ENCODE measurements at places on chromosomes 16 and 17. TPM values are rescaled to one million over a fixed set of nuclear protein-coding genes. Genes with fewer than 3 reads are reported as not detected.

DNA sequence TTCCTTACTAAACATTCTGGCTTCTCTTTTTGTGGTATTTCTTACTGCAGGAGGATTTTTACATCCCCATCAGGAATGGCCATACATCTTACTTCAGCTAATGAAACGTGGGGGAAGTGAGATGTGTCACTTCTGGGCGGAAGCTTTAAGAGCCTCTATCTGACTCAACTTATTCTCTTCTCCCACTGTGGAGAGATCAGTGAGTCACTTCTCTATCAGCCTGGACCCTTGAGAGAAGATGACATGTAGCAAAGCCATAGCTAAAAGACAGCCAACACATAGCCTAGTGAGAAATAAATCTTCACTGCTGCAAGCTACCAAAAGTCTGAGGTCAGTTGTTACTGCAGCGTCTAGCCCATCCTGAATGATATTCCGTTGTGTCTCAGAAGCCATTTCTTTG is 1066.7 kb upstream of the RBFOX1 start:
- no peak for DNase-seq

- no peak for DNase-seq
These were observed 19.9 kb upstream of the STH start for GRCh38 chr17:45979137-45979536.

DNA sequence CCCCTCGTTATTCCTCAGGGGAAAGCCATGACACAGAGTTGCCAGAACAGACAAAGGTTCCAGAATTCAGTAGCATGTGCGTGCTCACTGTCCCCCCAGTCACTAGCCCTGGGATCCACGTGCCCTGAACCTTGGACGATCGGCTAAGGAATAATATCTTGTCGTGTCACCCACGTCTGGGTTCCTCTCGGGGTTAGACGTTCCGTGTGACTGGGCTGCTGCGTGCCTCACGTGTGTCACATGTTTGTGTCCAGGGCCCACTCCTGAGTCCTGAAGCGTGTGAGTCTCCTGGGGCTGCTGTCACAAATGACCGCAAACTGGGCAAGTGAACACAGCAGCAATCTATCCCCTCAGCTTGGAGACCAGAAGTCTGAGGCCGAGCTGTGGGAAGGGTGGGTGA is 12.4 kb upstream of the ZNF469 start:
- peak; percentile 48 for DNase-seq

- DNase-seq = no peak
These were observed 3.5 kb upstream of the ADGRG1 start for GRCh38 chr16:57624806-57625500.

DNA sequence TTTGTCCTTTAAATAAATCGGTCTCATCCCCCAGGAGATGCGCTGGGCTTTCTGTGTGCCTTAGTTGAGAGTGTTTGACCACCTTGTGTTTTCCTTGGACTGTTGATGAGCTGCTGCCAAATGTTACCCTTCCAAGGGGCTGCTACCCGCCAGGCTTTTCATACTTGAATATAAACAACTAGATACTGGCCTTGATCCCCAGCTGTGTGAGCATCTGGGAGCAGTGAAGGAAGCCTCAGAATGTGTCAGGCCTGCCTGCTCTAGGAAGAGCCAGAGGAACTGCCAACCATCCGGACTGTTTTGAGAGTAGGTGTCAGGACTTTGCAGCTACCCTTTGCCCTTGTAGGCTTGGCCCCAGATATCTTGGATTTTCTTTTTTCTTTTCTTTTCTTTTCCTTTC is 57.8 kb downstream of the LDHD start:
- no peak for DNase-seq

GRCh38 chr16:11350921-11351335 is 5.7 kb downstream of the RMI2 start:
- DNase-seq = no peak

DNA sequence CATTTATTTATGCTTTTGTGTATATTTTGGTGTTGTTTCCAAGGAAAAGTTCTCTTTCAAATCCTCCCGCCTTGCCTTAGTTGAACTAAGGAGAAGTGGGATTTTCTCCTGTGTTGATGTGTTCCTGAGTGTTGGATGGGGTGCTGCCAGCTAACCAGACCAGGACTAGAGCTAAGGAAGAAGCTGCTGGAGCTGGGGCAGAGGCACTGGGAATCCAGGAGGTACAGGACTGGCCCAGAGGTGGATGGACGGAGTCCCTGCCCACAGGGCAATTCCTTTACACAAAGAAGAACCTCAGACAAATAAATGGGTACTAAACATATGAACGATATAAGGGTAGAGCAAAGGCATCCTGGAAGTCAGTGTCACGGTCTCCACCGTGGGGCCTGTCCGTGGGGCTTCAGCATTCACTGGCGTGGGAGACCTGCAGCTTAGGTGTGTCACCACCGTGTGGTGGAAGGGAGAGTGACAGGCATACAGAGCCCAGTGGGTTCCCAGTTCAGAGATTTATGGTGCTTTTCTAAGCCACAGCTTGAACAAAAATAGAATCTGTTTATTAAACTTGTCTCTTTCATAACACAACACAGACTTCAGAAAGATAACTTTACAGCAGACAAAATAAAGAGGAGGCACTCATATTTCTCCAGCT is 270.7 kb downstream of the NTN1 start:
- peak; percentile 83 for DNase-seq

DNA sequence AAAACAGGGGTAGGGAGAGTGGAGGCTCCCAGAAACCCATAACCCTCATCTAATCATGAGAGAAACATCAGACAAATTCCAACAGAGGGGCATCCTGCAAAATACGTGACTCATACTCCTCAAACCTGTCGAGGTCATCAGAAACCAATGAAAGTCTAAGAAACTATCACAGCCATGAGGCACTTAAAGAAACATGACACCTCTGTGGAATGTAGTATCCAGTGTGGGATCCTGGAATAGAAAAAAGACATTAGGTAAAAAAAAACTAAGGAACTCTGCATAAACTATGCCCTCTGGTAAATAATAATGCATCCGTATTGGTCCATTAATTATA is 16.4 kb downstream of the CDH5 start:
- DNase-seq = no peak

DNA sequence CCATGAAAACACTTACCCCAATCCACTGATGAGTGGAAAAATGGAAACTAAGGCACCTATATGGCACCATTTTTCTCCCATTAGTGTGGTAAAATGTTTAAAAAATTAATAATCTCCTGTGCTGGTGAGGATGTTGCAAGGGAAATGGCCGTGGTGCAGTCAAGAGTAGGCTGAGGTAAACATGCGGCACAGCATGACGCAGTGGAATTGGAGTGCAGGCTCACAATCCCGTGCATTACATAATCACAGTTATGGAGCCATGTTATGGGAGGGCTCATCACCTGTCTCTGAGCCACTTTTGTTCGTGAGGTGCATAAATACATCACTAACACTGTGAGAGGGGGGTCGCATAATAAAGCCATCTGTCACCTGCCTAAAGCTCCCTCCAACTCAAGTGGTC is 164.4 kb upstream of the XYLT1 start:
- DNase-seq = no peak

- DNase-seq = peak; percentile 57
These were observed 61.8 kb upstream of the ENDOV start for GRCh38 chr17:80352991-80353665.

DNA sequence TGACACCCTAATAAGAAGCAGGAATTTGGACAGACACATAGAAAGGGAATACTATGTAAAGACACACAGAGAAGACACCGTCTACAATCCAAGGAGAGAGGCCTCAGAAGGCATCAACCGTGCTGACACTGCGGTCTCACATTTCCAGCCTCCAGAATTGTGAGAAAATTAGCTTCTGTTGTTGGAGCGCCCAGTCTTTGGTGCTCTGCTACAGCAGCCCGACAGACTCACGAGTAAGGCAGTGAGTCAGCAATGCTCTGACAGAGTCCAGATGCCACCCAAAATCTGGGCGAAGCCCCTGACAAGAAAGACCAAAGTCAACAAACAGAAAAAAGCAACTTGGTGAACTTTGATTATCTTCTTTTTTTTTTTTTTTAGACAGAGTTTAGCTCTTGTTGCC is 32.5 kb upstream of the RAI1 start:
- DNase-seq = no peak

- DNase-seq = no peak
These were observed 1.7 kb downstream of the YBX2 start for GRCh38 chr17:7292729-7293128.

- DNase-seq = peak; percentile 98
These were observed at the start of gene KCTD5 for GRCh38 chr16:2682209-2683021. Gene KCTD5, plus strand, starts transcription at chr16:2682523. Its CDS starts 26 bp downstream, at chr16:2682549.

- peak; percentile 93 for DNase-seq
These were observed at the start of gene CRLF3 for GRCh38 chr17:30824356-30825145. Gene CRLF3, minus strand, starts transcription at chr17:30824692. Its CDS starts 41 bp downstream, at chr17:30824651.

DNA sequence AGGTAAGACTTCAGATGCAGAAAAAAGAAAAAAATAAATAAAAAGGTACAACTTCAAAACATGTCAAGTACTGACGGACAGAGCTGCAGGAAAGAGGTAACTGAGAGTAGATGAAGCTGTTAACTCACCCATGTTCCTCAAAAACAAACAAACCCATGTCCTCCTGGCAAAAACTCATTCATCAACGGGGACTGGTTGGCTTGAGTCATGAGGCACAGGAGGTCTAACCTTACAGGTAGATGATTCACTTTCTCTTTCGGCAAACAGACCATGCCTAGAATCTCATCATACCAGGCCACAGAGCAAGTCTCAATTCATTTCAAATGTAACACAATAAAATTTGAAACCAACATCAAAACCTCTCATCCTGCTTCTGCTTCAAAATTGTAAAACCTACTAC is 12.3 kb upstream of the FASN start:
- DNase-seq = no peak

DNA sequence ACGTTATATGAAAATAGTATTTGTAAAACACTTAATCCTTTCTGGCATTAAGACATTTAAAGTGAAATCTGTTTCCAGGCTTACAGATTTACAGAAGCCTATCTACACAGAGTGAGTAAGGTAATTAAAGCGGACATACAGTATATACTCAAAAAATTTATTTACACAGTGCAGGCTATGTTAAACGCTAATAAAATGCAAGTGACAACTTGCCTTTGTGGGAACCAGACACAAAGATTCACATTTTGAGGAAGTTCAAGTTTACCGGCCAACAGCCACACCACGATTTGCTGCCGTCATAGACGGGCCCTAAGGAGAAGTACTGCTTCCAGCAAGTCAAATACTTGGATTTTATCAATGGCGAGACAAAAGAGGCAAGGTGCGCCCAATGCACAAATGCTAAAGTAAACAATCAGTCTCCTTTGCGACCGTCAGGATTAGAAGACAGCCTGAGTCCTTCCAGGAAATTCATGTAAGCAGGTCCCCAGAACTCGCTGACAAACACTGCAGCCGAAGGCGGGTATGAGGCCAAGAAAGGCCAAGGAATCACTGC is 801 bp downstream of the VPS35 start:
- DNase-seq = no peak

GRCh38 chr17:49850772-49851386 is 3.0 kb upstream of the TAC4 start:
- DNase-seq = no peak

DNA sequence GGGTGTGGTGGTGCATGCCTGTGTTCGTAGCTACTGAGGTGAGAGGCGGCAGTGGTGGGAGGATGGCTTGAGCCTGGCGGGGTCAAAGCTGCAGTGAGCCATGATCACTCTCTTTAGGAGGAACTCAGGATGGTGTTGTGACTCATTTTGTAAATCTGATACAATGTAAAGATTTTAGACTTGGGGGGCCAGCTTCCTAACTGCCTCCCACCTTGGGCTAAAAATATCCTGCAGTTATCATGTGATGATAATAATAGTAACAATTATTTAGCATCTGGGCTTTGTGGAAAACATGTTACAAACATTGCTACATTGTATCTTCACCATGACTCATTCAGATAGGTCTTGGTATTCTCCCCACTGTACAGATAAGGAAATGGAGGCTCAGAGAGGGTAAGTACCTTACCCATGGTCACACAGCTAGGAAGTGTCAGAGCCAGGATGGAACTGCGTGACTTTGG is 7.4 kb downstream of the CTNS start:
- DNase-seq = no peak

- DNase-seq = peak; percentile 42
These were observed 221.6 kb upstream of the CHMP6 start for GRCh38 chr17:80769936-80770625.

DNA sequence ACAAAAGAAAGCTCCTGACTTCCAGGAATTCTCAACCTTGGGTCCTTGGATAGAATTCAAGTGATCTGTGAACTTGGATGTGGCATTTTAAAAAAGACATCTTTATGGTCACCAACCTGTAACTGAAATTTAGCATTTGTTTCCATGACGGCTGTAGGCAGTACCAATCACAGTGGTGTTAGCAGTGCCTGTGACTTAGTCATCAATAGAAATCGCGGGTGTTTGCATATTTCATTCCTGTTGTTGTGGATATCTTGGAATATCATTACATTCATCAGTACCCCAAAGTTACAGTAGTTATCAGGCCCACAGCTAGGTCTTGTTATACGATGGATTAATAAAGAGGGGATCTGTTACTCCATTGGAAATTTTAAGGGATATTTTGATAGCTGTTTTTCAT is 81.6 kb downstream of the CMIP start:
- no peak for DNase-seq

- no peak for DNase-seq
These were observed 248.9 kb upstream of the FOXF1 start for GRCh38 chr16:86261379-86261778.

DNA sequence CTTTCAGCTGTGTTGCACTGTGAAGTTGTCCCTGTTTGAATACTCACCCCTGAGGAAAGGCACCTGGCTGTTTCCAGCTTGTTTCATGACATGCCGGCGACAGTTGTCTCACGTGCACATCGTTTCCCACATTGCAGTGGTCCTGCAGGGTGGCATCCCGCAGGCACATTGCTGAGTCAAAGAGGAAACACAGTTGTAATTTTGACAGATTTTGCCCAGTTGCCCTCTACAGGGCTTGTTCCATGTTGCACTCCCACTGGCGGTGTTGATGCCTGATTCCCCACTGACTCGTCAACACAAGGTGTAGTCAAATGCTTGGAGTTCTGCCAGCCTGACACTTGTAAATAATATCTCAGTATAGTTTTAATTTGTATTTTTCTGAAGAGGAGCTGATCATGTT is 23.8 kb downstream of the EPN2 start:
- DNase-seq = peak; percentile 56

Gene NOG
- polyA plus RNA-seq = 0.52 TPM

Gene NPW
- polyA plus RNA-seq = not detected

Gene MPP2
- polyA plus RNA-seq = 1.6 TPM

Gene NOL3
- polyA plus RNA-seq = 13.2 TPM

Gene HES7
- 0.16 TPM for polyA plus RNA-seq

Gene CHST5
- 18.3 TPM for polyA plus RNA-seq

Gene CDH13
- polyA plus RNA-seq = 0.92 TPM
